Activated naive CD4-positive, alpha-beta T cell (primary cell): ENCODE measurements at places on chromosomes 11 and 22.

DNA sequence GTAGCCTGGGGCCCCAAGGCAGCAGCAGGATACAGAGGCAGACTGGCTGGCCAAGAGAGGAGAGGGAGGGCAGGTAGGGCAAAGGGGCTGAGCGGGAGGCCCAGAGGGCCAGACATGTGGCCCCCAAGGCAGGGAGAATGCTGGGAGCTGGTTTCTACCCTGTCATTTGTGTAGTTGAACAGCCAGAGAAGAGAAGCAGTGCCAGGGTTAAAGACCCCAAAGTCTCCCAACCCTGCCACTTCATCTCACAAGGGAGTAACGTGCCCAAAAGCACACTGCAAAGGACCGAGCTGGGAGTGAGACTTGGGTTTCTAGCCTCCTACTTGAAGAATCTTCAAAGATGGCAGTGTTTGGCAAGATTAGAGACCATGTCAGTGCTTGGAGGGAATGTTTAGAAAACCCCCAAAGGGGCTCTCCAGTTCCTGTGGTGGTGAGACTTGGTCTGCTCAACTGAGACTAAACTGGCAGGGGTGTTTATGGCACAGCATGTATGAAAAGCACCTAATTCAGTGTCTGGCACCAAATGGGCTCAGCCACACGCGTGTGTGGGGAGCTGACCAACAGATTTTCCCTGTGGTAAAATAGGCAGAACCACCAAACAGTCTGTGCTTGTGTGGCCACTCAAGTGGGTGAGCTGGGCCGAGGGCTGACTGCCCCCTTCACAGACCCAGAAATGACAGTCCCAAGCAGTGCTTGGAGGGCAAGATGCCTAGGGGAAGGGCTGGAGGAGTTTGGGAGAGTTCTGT lies 68.2 kb upstream of the CLTCL1 start:
- DNase-seq, result no peak

- DNase-seq, result no peak
These were observed 785 bp downstream of the WT1 start for GRCh38 chr11:32434356-32435151.

DNA sequence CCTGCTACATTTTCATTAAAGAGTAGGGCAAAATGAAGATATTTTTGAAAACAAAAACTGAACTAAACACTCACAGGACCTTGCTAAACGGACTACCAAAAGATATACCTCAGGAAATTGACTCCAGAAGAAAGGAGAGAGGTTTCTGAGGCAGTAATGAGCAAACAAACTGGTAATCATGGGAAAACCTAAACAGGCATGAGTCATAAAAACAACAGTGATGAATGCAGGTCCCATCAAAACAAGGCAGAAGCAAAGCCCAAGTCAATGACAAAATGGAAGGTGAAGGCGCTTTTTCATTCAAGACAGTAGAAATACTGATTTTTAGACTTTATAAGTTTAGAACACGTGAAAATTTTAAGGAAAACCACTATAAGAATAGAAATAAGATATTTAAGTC lies 104.5 kb downstream of the EFCAB6 start:
- DNase-seq, result no peak

DNA sequence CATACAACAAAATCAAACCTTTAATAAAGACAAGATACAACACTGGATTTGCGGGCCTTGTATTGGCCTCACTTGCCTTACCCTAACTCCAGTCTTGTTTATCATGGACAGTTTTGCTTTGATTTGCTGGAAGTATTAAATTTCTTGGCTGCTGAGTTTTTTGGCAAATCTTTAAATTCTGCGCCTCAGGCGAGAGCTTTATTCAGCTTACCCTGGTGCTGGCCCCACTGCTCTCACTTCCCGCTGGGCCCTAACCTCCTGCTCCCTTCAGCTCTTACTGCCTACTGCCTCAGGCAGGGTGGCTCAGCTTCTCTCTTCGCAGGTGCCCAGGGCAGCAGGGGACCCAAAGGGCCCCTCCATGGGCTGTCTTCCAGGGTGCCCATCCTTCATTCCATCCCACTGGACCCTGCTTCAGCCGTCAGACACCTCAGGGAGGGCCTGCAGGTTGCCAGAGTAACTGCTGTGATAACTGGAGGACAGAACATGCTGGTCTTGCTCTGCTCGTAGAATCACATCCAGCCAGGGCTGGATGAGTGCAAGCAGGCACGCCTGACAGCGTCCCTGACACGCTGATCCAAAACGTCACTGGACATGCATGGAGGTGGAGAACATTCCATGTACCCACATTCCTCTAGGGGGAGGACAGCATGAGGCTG lies 45.7 kb upstream of the TUB start:
- no peak for DNase-seq

DNA sequence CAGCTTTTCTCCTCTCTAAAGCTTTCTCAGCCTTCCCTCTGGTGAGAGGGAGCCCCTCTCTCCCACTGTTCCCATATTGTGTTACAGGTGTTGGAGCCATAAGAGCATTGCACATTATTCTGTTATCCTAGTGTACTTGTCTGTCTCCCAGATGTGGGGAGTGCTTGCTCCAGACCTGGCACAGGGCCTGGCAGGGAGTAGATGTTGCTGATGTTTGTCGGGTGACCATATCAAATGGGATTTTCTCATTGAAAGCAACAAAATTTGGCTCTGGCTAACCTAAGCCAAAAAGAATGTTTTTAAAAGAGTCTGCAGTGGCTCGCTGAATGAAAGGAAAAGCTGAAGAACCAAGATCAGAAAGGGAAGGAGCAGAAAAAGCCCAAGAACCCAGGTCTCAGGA lies 41.1 kb downstream of the CYB5R2 start:
- no peak for DNase-seq

DNA sequence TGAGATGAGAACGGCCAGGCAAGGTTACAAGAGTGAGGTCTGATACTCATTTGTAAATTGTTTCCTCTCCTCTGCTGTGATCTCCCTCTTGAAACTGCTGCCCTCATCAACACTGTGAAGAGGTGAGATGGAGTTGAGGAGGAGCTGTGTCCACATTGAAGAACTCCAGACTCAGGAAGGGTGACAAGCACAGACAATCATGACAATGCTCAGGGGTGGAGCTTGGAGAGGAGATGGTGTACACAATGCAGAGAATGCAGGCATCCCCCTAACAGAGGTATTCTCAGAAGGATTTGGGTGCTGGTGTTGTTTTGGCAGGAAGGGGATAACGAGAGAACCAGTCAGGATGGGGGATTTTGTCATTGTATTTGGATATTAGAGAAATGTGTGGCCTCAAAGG lies 21.5 kb upstream of the MMP7 start:
- no peak for DNase-seq

GRCh38 chr11:65439331-65440181 lies 17.0 kb downstream of the NEAT1 start:
- no peak for DNase-seq

DNA sequence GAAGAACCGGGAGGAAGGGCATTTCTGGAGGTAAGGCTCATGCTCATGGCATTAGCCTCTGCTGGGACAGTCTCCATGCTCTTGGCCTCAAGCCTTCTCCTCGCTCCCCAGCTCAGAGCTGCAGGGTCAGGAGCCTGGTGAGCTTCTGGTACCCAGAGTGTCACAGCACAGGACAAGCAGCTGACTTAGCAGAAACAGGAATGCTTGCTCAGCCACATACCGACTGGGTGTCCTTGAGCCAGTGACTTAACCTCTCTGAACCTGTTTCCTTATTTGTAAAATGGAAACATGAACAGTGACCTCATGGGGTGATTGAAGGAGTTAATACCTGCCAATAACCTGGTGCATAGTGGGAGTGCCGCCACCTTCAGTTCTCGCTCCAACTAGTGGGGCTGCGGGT lies 68.1 kb upstream of the RASD2 start:
- DNase-seq, result no peak

- DNase-seq, result no peak
These were observed 10.9 kb downstream of the USH1C start for GRCh38 chr11:17533341-17533740.

DNA sequence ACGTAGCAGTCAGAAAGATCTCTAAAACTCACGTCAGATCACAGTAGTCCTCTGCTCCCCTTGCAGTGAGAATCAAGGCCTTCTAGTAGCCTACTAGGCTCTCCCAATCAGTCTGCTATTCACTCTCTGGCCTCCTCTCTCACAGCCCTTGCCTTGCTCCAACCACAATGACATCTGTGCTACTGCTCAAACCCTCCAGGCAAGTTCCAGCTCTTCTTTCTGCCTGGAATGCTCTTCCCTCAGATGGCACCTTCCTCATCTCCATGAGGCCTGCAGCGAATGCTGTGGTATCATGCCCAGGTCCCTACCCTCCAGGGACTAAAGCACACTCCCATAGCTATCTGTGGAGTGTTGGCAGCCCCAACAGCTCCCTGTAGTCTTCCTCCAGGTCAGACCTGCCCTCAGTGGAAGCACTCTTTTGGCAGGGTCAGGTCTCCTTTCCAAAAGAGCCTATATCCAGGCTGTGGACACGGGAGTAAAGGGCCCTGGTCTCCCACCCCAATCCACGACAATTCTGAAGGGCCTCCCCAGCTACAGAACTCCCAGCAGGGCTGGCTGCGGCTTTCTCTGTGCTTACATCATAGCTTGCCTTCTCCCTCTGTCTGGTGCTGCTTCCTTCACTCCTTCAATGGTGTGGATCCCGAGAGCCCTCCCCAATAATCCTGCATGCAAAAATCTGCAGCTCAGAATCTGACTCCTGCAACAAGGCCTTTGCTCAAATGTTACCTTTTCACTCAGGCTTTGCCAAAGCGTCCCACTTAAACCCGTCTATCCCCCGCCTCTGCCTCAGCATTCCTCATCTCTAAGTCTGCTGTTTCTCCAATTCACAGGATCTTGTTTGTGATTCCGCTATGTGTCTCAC lies 8.9 kb downstream of the HIRA start:
- no peak for DNase-seq

GRCh38 chr22:22937894-22938480 lies 50.4 kb downstream of the IGLL5 start:
- no peak for DNase-seq

DNA sequence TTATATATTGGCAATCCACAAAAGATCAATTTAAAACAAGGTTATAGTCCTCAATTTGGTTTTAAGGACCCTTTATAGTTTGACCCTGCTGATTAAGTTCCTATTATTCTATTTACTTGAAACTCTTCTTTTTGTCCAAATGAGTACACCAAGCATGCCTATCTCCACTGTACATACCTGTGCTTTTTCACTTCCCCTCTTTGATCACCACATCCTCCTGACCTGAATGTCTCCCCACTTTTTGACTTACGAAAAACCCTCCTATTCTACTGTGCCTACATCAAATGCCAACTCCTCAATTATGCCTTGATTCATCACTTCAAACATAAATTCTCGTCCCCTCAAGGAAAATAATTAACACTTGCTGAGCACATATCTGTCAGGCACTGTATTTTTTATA lies 113.5 kb downstream of the SOX6 start:
- DNase-seq, result no peak

DNA sequence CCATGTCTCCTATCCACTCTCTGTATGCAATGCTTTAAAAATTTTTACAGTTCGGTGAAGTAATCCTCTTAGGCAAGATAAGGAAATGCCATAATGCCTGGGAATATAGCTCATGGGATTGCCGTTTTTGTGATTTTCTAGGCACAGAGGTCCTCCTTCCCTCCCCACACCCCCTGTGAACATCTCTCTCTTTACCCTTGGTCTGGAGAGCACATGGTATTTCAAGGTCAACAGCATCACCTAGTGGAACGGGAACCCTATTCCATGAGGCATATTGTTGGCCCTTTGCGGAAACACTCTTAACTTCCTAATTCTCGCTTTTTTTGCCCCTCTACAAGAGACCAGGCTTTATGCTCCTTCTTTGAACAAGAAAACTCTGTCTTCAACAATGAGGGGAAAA lies 8.8 kb downstream of the NXPE4 start:
- DNase-seq, result no peak

- no peak for DNase-seq
These were observed 974 bp downstream of the DGCR8 start for GRCh38 chr22:20080776-20081654.

GRCh38 chr11:1546536-1547466 lies 25.3 kb downstream of the DUSP8 start:
- peak; percentile 42 for DNase-seq
